ENCODE measurements at places on chromosomes 11 and 22. TPM values are rescaled to one million over a fixed set of nuclear protein-coding genes. Genes with fewer than 3 reads are reported as not detected.

GRCh38 chr22:22752556-22753477 is 108.4 kb downstream of the GGTLC2 start:
- DNase-seq: peak; percentile 5

DNA sequence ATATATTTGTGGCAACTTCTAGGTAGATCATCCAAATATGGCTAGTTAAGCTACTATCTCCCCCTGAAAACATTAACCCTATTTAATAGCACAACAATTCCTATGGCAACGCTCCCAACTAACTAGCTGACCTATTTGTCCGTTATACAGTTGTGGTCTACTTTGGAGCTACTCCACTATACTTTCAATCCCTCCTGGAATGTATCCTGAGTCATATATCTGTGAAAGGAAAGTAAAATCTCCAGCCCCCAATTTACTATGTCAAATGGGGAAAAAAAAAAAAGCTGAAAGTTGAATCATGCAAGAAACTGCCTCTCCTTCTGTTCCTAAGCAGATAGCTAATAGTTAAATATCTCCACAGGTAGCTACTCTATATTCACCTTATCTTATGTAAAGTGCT is 128.5 kb downstream of the CD44 start:
- peak; percentile 91 for DNase-seq

DNA sequence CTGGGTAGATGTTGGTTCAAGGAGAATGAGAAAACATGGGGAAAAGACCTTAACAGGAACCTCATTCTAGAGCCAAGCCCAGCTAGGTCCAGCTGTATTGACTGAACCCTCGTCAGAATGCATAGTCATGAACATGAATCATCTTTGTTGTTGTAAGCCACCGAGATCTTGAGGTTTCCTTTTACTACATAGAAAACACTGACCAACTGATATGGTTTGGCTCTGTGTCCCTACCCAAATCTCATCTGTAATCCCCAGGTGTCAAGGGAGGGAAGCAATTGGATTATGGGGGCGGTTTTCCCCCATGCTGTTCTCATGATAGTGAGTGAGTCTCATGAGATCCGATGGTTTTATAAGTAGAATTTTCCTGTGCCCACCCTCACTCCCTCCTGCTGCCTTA is 19.4 kb upstream of the PHOX2A start:
- peak; percentile 59 for DNase-seq

The CPT1B gene
- 1.7 TPM for total RNA-seq

GRCh38 chr22:42799061-42799460 is 58.0 kb downstream of the ARFGAP3 start:
- no peak for DNase-seq

The IFTAP gene
- total RNA-seq: 18.8 TPM

- no peak for DNase-seq
Measured at GRCh38 chr11:119121811-119122124, 388 bp downstream of the HINFP start.

DNA sequence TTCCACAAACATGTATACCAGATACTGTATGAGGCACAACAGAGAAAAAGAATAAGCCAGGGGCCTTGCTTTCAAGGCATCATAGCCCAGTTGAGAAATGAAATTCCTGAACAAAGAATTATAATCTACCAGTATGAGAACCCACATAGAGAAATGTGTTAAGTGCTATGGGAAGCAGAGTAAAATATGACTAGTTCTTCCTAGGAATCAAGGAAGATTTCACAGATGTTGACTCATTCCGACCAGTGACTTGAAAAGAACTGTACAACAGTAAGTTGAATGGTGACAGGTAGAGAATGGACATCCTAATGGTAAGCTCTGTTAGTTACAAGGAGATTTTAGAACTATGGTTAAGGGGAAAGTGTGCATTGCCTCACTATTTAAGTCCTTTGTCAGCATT is 102.6 kb downstream of the TRIM44 start:
- DNase-seq: no peak

DNA sequence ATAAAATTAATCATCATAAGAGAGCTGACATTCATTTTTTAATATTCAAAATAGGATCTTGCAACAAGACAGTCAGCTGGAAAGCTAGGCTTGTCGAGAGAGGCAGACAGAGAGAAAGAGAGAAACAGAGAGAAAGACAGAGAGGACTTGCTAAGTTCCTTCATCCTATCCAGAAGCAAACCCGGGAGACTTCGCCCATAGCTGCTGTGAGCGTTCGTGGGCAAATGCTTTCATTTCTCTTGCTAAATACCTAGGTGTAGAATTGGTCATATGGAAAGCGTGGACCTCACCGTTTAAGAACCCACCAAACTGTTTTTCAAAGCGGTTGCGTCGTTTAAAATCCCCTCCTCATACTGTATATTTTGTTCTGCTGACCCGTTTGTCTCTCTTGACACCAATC is 25.3 kb upstream of the KRTAP5-6 start:
- no peak for DNase-seq

The PARVG gene
- not detected for total RNA-seq

GRCh38 chr22:37175414-37176281 is 12.4 kb downstream of the C1QTNF6 start:
- DNase-seq: no peak

DNA sequence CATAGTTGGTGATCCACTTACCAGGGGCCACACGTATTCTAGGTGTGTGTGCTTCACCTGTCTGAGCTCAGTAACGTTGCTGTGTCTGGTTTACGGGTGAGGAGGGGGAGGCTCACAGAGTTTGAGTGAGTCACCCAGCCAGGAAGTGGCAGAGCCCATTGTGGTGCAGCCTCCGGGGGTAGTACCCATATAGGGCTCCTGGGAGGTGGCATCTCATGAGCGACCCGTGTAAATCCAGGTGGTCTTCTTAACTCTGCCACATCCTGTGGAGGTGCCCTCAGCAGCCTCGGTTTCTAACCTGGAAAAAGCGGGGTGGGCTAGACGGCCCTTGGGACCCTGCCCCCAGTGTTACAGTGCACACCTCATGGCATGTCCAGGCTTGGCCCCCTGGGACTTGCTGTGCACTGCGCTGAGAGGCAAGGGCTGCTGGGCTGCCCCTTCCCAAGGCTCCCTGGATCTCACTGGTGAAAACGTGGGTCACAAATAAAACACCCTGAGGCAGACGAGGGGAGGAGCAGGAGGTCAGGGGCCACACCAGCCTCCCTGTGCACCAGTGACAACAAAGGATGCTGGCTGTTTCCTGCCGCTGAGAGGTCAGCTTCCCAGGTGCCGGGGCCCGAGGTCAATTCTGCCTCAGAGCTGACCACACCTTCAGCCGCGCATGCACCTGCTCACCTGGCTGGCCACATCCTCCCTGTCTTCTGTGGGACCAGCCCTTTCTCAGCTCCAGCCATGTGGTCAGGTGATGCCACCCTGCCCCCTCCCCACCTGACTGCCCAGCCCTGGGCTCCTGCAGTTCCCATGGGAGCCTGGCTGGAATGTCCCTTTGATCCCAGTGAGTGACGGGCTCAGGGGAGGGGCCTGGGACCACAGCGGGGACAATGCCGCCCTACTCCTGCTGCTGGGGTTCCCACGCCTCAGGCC is 305.1 kb downstream of the CTTN start:
- DNase-seq: no peak

The LRRC32 gene
- 0.92 TPM for total RNA-seq

- peak; percentile 81 for DNase-seq
Measured at GRCh38 chr11:128779036-128779435, 85.2 kb downstream of the FLI1 start.

The SEPTIN3 gene
- total RNA-seq: not detected

- DNase-seq: peak; percentile 78
Measured at GRCh38 chr11:100562128-100562527, 125.0 kb upstream of the ARHGAP42 start.

- DNase-seq: no peak
Measured at GRCh38 chr11:65131417-65131776, 2.9 kb downstream of the SYVN1 start.

DNA sequence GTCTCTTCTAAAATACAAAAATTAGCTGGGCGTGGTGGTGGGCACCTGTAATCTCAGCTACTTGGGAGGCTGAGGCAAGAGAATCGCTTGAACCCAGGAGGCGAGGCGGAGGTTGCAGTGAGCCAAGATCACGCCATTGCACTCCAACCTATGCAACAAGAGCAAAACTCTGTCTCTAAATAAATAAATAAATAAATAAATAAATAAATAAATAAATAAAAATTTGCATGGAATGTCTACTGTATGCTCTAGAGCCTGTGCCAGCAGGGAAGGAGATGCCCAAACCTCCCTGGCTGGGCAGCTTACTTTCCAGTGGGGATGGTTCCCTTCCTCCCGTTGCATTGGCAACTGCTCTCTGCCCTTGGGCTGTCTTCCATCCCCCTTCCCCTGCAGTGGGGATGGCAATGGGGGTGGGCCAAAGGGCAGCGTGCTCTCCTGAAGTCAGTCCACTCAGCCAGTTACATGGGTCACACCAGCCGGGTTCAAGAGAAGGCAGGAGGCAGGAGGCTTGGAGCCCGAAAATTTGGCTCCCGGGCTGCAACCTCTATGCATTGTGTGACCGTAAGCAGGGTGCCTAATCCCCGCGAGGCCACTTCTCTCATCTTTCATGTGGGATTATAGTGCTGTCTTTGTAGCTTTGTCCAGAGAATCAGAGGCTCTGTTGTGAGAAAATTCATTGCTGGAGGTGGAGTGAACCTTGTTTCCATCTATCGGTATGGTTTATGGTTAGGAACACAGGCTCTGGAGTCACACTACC is 1.4 kb upstream of the LRRC10B start:
- no peak for DNase-seq

DNA sequence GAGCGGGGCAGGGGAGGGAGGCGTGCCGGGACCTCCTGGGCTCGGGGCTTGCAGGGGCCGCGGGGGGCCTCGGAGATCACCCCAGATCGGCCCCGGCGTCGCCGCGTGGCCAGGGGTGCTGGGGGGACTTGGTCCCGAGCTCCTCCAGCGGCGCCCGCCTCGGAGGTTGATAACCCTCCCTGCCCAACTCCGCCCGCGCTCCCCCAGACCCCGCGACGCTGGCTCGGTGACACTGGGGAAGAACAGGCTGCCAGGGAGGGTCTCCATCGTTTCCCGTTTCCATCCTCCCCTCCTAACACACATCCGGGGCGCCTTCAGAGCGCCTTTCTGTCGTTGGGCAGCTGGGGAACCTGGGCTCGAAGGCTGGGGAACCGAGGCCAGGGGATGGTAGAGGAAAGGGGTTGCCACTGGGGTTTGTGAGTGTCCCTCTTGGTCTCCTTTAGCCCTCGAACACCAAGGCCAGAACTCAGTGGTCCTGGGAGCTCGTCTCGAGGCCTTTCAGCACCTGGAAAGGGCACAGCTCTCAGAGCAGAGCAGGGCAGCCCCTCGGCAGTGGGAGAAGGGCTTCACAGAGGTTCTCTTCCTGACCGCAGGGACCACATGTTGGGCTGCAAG is 431 bp downstream of the SLC37A2 start:
- DNase-seq: no peak

GRCh38 chr11:61747967-61748285 is 4.5 kb upstream of the MYRF start:
- no peak for DNase-seq

- no peak for DNase-seq
Measured at GRCh38 chr11:68002575-68002937, 1.3 kb downstream of the UNC93B1 start.

The LIF gene
- total RNA-seq: 2.2 TPM

DNA sequence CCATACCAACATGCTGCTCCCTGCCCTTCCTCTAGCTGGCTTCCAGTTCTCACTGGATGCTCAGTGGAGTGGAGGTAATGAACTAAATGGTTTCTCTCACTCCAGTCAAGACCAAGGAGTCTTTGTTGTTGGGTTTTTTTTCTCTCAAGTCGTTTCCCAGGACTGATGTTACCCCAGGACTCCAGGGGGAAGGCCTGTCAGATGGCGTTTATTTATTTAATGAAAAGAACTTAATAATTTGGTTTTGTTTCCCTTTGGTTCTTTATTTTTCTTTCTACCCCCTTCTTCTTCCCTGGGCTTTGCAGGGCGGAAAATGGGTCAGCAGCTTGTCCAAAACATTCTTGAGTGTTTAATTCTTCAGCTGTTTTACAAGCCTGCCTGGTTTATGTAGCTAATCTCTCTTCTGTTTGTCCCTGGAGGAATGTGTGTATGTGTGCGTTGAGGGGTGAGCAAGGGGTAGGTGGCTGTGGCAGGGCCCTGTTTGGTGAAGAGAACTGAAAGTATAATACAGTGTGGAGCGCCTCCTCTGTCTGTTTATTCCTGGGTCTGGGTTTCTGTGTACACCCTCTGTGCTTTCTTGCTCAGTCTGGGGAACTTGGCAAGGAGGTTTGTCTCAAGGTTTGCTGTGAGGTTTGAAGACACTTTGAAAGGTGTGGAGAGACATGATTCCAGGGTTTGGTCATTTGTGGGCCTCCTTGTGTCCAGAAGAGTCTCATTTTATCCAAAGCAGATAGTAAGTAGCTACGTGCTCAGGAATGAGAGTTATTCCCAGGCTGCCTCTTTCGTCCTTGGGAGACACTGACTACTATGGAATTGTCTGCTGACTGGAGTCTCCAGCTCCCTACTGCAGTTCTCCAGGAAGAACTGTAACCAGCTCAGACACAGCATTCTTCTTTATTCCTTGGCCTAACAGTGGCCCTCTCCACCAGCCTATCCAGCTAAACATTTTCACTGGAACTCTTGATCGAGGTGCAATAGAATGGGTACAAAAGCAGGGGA is 175.5 kb downstream of the ADAMTS15 start:
- no peak for DNase-seq

The BDNF gene
- 90.9 TPM for total RNA-seq

The C11orf42 gene
- total RNA-seq: not detected

DNA sequence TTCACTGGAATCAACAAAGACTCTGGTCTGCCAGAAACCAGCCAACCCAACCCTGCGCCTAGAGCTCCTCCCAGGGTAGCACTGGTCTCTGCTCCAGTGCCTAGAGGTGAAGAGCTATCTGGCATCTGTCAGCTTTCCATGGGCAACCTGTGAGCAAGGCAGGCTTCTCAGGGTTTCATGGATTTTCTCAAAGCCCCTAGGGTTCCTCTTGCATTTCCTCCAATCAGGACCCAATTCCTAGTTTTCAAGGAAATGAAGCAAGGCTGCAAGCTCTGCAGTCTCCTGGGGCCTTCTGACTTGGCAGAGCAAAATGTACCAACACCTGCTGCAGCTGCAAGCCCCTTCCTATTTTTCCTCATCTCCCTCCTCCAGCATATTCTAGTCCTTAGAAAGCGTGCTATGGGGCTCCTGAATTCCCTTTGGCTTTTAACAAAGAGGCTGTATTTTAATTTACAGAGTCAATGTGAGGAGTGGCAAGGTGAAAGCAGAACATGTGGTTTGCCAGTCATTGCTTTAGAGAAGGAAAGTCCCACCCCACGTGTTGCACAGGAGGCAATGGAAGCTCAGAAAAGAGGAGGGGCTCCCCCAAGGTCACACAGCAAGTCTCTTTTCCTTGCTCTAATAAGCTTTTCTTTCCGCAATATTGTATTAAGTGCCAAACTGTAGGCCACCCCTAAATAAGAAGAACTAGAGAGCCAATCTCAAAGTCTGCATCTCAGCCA is 33.0 kb upstream of the RIC3 start:
- DNase-seq: no peak

GRCh38 chr11:11798586-11799438 is 43.0 kb upstream of the USP47 start:
- peak; percentile 67 for DNase-seq

DNA sequence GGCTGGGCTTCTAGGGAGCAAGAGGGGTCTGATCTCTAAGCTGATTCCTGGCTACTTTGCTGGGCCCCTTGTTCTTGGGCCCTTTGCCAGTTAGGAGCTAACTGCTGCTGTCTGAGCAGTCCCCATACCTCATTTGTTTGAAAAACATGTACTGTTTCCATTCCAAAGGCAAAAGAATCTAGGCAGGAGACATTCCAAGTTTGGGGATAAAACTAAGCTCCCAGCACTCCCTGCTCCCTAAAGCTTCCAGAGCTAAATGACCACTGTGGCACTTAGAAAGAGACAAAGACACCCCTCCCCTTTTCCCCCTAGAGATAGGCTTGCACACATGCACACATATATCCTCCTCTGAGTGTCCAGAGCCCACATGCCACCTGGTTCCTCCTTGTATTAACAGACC is 22.7 kb upstream of the RRM1 start:
- no peak for DNase-seq

The MMP27 gene
- not detected for total RNA-seq

All from HFFc6 (cell line).